Stimulated activated CD4-positive, alpha-beta T cell treated with anti-CD3 and anti-CD28 coated beads, Interleukin-1b, Interleukin-23, amount 100 ng/mL, for 24 hours (primary cell): ENCODE measurements at places on chromosomes 16 and 17.

- no peak for DNase-seq
These were observed 36.0 kb downstream of the SOCS3 start for GRCh38 chr17:78323826-78324390.

DNA sequence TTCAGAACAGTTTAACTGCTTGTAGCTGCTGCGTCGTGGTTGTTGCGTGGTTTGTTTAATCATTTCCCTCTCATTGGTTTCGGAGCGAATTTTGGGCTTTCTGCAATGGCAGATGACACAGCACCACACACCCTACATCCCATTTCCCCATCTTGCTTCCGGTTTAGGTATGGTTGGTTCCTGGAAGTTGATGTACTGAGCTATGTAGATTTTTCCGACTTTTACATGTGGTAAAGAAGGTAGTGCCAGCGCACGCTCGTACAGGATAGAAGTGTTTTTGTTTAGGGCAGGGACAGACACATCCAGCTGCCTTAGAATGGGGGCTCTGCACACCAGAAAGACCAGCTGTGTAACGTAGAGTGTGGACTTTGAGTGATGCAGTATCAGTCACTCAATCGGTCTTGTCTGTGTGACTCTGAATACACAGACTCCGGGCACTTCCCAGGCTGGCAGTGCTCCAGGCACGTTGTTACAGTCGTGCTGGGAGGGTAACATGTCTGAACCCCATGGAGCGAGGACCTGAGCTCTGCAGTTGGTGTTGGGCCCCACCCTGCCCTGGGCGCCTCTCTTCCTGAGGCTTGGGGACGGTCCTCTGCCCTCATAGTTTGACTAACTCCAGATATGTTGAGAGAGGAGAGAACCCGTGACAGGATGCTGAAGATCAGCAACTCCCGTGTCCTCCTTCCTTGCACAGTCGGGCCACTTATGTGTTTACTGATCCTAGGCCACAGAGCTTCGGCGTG, 172.0 kb upstream of the CHMP6 start:
- DNase-seq, result no peak

DNA sequence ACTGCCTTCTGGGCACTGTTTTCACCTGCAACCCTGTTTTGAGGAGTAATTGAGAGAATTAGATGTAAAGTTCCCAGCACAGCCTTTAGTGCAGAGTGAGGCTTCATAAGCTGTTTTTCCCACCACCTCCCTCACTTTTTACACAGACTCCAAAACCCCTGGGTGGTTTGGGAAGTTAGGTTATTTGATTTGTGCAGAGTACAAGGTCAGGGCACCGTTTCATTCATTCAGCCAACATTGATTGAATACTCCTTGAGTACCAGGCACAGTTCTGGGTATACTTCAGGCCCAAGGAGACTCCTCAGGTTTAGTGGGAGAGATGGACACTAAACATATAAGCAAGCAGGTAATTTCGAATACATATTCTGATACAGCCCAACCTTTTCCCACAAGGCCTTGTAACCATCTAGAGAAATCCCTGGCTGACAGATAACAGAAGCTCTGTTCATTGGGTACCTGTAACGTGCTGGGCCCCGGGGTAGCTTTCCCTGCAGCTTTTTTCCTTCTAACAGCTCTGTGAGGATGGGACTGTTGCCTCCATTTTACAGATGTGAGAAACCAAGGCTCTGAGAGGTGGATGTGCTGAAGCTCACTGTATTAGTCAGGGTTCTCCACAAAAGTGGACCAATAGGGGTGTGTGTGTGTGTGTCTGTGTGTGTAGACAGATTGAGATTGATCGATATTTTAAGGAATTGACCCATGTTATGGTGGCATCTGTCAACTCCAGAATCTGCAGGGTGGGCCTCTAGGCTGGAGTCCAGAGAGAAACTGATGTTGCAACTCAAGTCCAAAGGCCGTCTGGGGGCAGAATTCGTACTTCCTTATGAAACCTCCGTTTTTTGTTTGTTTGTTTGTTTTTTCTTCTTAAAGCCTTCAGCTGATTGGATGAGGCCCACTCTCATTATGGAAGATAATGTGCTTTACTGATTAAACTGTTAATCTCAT, 234.7 kb downstream of the SNX29 start:
- DNase-seq, result no peak

DNA sequence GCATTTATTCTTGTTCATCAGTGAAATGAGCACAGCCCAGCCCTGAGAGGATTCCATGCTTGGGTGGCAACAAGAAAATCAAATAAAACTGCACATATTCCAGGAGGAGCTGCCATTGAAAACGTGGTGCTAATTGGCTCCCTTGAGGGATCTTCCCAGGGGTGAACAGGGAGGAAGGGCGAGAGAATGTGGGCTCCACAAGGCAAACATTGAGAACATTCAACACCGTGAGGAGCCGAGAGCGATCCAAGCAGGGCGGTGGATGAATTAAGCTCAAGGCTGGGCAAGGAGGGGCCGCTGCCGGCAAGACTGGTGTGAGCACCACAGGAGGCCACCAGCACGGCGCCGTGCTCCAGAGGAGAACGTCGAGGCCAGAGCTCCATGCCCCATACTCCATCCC, 166.9 kb downstream of the C16orf95 start:
- no peak for DNase-seq

DNA sequence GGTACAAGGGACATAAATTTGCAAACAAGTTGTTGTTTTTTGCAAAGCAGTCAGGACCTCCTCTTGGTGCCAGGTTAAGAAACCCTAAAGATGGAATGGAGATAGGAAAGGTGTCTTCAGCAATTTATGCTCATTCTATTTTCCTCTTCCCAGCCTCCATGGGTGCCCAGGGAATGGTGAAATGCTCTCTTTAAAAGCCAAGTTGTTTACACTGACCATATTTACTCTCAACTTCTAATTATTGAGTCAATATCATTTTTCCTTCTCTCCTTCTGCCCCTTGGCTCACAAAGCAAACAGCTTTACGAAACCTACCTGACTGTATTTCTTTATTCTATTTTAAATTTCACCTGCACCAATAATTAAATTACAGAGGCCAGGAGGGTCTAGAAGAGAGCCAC, 138.5 kb upstream of the IRX3 start:
- DNase-seq, result no peak

GRCh38 chr16:62638324-62638911, 602.2 kb upstream of the CDH8 start:
- DNase-seq, result no peak

DNA sequence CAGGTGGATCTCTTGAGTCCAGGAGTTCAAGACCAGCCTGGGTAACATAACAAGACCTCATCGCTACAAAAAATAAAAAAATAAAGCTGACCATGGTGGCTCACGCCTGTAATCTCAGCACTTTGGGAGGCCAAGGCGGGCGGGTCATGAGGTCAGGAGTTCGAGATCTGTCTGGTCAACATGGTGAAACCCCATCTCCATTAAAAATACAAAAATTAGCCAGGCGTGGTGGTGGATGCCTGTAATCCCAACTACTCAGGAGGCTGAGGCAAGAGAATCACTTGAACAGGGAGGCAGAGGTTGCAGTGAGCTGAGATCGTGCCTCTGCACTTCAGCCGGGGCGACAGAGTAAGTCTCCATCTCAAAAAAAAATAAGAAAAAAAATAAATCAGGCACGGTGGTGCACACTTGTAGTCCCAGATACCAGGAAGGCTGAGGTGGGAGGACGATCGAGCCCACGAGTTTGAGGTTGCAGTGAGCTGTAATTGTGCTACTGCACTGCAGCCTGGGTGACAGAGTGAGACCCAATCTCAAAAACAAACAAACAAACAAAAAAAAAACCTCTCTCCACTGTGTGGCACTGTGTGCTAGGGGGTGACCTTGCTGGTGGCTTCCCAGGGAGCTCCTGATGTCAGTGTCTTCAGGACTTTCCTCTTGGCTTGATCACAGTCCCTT, 19.8 kb upstream of the MAPK3 start:
- no peak for DNase-seq

DNA sequence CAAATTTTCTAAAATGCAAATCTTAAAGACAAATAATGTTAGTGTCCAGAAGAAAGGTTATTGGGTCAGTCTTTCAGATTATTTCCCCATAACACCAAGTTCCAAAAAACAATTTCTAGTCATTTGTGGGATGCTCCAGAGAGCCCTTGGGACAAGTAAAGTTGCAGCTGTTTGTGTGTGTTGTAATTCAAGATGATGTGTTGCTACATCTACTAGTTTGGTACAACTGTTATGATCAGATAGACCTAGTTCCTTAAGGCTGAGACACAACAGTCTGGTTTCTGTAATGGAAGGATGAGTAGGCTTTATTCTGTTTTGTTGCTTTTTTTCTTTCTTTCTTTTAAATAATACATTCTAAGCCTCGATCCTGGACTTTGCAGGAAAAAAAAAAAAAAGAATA, 41.9 kb downstream of the PIGL start:
- no peak for DNase-seq

GRCh38 chr16:47260503-47260902, 116.8 kb upstream of the NETO2 start:
- DNase-seq, result no peak

GRCh38 chr16:26344240-26344776, 652.5 kb downstream of the HS3ST4 start:
- DNase-seq, result no peak

DNA sequence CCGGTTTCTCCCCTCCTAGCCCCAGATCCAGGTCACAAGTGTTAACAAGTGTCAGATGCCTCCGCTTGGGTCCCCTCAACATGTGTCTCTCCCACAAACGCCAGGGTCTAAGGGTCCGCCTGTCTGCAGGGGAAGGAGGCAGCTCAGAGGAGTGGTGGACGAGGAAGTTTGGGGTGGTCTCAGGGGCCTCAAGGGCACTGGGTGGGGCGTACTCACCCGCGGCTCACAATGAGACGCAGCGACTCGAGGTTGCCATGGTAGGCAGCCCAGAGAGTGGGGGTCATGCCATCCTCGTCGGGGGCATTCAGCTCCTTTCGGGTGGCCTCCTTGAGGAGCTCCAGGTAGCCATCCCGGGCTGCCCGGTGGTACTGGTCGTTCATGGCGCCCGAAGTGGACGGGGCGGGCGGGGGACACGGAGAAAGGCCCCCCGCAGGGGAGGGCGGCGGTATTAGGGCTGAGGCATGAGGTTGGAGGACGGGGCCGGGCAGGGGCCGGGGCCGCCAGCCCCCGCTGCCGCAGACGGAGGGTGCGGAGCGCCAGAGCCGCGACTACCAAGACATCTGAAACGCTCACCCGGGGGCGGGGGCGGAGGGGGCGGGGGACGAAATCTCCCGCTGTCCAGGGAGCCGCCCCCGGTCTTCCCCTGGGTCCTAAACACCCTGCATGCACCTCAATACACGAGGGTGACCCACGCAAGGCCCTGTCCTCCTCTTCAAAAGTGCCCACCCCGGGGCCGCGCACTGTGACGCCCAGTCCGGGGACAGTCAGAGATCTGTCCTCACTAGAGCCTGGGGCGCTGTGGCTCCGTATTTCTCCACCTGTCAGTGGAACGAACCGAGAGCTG, at the start of gene USH1G:
Gene USH1G, minus strand, starts transcription at position 562 of the 844 bp plus-strand sequence. Its CDS starts 182 bp downstream, at position 380.
- DNase-seq, result no peak

DNA sequence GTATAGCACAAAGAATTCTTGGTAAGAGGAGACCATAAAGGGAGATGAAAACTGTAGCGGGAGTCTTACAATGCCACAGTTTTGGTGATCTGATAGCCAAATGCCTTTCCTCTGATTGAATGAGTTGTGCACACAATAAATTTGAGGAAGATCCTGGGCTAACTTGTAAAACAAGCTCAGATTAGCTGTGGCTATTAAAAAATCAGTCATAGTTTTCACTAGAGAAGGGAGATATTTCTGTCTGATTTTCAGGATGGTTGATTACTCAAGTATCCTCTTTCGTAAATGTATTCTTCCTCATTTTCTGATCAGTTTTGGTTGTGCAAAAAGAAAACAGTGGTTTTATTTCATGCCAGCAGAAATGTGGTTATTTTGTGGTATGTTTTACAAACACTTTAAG, 9.1 kb upstream of the METTL9 start:
- DNase-seq, result no peak

- no peak for DNase-seq
These were observed 126.6 kb downstream of the OR1D5 start for GRCh38 chr17:2936771-2937321.

DNA sequence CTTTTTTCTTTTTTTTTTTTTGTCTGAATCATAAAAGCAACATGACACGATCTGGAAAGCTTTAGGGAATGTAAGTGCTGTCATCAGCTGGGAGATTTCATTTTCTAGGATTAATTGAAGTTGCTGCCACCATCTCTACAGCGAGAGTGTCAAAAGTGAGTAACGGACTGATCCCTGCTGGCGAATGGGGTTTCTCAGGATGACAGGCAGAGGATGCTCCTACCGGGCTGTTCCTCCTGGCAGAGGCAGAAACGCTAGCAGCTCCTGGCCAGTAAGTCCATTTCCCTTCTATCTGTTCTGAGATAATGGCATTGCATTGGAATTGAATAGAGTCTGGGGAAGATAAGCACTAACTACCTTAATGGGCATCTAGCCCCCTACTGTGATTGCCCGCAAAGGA, 80.5 kb upstream of the KIFC3 start:
- DNase-seq, result no peak

DNA sequence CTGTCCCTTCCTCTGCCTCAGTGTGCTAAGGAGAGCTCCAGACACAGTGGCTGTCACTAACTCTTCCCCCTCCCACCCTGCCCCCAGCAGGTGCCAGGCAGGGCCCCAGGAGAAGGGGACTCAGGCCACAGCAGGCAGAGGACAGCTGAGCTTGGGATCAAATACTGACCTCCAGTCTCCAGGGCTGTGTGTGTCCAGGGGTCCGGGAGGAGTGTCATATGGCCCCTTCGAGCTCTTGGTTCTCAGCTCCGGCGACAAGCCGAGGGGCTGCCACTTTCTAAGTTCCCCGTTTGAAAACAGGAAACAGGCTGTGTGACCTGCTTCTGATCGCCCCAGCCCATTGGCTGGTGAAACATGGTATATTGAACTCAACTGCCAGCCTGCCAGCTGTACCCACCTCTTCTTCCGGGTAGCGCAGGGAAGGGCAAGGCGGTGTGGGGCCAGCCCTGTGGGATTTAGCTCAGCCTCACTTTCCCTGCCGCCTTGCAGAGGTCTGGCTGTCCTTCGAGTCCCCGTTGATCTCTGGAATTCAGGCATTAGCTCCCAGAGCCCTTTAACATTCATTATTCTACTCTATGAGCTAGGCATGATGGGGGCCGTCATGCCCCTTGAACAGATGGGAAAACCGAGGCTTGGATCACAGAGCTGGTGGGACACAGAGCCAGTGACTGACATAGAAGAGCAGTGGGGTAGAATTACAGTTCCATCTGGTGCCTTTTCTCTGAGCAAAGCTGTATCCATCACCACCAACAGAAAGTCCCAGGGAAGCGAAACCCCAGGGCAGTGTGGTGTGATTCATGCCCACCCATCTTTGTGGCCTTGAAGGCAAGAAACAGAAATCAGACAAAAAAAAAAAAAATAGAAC, at the start of gene SNX20:
Gene SNX20, minus strand, starts transcription at position 292 of the 865 bp plus-strand sequence. CDS start 3,786 bp downstream, outside the sequence.
- peak; percentile 45 for DNase-seq

DNA sequence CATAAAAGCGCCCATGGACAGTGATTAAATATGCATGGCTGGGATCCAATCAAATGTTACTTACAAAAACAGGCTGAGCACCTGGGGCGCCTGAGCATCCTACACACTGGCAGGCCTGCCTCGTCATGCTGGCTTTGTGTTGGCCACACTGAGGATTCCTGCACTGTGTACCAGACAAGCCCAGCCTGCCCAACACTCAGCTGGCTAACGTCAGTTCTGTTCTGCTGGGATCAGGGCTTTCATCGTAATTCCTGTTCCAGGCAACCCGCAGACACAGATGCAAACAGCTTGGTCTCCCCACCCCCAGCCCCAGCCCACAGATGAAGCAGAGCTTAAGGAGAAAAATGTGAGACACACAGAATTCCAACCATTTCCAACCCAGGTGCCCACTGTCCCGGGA, 30.7 kb downstream of the PIMREG start:
- no peak for DNase-seq
